ENCODE measurements at places on chromosomes 11 and 22.

- DNase-seq = peak; percentile 90
Observed at GRCh38 chr11:1652771-1653540, 23.4 kb downstream of the KRTAP5-5 start.

DNA sequence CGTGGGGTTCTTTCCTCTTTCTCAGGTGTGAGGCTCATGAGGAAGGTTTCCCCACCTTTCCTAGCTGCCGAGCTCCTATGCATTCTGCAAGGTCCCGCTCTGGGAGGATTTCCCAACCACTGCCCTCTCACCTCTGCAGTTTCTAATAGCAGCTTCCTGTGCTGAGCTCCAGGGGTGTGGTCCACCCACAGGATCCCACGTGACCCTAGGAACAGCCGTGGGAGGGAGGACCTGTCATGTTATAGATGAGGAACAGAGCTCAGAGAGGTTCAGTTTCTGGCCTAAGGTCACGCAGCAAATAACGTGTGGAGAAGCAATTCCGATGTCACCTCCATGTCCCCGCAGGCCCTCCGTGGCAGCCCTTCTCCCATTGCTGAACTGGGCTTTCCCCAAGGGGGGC is 38.5 kb downstream of the FLRT1 start:
- no peak for DNase-seq

DNA sequence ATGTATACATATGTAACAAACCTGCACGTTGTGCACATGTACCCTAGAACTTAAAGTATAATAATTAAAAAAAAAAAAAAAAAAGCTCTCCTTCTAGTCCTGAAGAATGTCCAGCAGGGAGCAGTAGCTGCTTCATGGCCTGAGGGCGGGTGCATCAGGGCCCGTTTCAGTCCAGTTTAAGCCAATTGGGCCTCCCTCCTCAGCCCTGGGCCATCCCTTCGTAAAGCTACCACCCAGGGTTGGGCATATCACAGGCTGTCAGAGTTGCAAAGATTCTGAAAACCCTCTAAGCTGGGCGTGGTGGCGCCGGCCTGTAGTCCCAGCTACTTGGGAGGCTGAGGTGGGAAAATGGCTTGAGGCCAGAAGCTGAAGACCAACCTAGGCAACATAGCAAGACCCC is 5.4 kb downstream of the TMPRSS13 start:
- DNase-seq = no peak

DNA sequence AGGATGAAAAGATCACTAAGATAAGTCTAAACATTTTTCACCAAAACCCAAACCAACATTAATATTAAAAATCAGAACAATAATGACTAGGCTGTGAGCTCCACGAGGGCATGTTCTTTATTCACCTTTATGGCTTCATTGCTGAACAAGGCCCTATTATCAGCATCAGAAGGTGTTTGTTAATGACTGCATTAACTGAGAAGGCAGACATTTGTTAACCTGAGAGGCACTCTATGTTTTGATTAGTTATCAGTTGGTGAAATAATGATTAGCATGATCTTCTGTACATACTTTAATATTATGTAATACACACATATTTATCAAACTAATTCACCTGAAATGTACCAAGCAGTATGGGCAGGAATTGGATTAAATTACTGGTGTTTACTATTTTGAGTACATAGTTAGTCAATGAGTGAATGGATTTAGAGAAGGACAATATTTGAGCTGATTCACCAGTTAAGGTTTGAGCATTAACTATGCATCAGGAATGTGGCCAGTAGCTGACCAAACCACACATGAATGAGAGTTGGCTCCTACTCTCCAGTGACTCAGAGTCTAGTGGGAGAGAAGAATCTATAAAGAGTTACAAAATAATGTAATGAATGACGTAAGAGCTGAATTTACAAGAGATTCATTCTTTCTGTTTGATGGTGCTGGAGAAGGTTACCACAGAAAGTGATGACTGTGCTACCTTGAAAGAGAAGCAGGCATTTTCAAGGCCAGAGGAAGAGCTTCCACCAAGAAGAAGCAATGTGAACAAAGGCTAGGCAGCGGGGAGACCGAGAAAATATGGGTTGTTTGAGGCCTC is 6.7 kb downstream of the IL18 start:
- DNase-seq = no peak

GRCh38 chr11:130413405-130414106 is 14.9 kb downstream of the ADAMTS8 start:
- DNase-seq = no peak

DNA sequence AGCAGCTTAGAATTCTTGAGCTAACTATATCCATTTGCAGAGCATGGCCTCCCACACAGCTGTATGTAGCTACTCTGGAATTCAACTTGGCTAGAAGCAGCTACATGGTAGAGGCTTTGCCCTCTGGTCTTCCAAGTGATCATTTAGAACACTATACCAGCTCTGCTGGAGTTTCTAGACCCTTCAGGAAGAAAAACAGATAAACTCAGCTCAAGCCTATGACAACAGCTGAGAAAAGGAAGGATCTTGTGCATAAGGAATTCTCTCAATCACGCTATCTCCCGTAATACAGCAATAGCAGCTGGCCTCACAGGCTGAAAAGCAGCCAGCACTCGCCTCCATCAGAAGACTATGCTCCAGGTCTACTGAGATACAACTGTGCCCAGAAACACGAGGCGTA is 50.6 kb upstream of the APOA1 start:
- DNase-seq = no peak

- DNase-seq = no peak
Observed at GRCh38 chr11:78810559-78811009, 235.9 kb upstream of the NARS2 start.

DNA sequence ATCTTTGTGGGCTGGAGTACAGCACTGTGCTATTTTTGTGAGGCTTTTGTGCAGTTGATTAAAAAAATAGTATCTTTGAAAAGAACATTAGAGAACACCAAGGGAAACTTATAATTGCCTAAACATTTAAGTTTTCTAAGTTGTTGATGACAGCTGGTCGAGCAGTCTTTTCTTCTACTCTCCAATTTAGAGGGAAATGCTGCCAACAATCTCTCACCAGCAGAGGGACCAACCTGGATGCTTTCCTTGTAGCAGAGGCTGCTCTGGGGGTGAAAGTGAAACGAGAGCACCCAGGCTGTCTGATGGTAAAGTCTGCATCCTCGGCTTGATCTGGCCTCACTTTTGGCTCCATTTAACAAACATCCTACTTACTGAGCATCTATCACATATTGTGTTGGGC is 1286.5 kb upstream of the TENM4 start:
- peak; percentile 47 for DNase-seq

DNA sequence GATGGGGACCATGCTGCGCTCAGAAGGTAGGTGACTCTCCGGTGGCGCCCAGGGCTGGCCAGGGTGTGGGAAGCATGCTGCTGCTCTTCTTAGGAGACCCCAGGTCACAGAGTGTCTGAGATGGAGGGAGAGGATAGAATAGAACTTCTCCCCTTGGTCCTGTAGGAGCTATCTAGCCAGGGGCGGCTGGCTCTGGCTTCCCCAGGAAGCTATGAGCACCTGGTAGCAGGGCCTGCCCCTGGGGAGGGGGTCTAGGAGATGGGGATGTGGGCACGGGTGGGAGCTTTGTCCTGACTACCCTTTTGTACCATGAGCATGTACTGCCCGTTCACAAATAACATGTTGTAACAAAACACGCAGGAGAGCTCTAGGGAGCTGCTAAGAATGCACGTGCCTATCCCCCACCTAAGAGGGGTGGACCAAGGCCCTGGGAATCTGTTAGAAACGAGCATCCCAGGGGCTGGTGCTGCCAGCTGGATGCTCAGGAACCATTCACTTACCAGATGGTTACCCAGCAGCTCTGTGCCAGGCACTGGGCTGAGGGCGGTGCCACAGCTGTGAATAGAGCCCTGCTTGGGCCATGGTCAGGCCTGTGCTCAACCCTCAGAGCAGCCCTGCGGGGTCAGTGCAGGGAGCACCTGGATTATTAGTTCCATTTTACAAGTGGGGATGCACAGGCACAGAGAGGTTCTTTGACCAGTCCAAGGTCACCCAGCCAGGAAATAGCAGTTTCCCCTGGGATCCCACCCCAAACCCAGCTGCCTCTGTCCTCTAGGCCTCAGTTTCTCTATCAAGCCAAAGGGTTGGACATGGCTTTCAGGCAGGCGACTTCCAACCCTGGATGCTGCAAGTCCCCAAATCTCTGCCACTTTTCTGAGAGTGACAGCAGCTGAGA is 2.2 kb downstream of the SLC39A13 start:
- DNase-seq = no peak

DNA sequence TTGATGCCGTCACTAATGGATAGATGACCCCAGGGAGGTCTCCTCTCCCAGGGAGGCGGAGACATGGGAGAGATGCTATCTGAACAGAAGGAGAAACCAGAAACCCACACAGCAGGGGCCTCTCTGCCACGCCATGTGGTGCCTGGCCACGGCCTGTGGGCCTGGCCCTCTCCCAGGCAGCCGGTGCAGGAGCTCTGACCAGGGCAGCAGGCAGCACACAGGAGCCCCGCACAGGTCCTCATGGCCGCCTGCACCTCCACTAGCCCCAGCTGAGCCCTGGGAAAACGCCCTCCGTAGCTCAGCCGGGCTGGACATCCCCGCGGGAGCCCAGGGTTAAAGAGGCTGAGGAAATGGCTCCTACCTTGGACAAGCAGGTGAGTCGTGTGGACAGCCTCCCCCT is 19.8 kb downstream of the IGSF9B start:
- no peak for DNase-seq

- DNase-seq = no peak
Observed at GRCh38 chr11:44725016-44725685, 1.6 kb upstream of the TSPAN18 start.

GRCh38 chr11:126683766-126684728 is 316.5 kb downstream of the KIRREL3 start:
- no peak for DNase-seq

DNA sequence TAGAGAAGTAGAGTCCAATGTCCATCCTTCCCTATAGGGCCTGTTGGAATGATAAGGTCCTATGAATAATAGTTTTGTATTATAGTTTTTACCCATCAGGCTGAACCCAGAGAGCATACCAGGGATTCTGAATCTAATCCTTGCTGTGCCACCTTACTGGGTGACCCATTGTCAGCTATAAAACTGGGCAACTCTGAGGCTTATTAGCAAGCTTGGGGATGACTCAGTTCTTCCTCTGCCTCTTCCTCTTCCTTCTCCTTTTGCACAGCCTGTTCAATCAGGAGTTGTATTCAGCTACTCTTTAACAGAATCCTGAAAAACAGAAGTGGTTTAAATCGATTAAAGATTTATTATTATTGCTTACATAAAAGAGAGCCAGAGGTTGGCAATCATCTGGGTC is 8.9 kb downstream of the HEPHL1 start:
- no peak for DNase-seq

DNA sequence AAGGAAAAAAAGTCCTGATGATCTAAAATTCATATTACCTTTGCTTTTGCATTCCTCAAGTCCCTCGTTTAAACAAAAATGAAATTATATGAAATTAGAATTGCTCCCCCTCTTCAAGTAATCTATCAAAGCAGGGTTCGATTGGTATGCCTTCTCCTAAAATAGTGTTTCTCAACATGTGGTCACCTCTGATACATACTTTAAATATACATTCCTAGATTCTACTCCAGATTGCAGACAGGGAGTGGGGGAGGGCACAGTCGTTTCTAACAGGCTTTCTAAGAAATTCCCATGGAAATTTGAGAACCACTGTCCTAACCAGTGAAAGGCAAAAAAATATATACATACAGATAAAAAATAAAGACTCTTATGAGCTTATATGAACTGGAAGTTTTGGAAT is 22.6 kb upstream of the IRAG1 start:
- DNase-seq = no peak

- DNase-seq = no peak
Observed at GRCh38 chr22:30224161-30224857, 22.2 kb downstream of the LIF start.

- DNase-seq = no peak
Observed at GRCh38 chr22:32588063-32588462, 113.5 kb downstream of the FBXO7 start.

DNA sequence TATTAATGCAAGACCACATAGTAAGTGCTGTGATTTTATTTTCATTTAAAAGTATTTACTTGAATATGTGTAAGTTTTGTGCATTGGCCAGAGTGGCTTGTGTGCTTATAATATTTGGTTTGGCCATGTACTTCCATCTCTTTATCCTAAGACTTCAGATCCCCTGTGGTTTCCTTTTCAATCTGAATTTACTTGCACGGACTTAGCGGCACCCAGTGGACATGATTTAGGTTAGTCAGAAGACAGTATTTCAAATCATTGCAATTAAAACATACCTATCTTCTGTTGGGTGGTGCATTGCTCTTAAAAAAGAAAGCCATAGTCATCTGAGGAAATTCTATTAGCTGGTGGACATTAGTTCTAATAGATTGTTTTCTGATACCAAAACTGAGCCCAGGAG is 30.7 kb downstream of the PIWIL4 start:
- DNase-seq = no peak

DNA sequence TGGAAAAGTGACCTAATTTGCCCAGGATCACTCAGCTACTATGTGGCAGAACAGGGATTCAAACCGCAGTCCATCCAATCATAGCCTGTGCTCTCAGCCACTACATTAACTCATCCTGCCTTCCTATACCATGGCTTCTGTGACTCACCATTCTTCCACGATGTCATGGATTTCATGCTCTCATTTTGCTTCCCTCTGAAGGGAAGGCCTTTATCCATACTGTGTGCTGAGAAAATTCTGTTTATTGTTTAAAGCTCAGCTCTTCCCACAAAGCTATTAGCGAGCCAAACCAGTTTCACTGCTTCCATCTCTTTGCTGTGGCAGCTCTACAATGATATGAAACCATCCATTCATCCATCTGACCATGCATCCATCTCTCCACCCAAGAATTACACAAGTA is 289.9 kb downstream of the TENM4 start:
- no peak for DNase-seq

- DNase-seq = no peak
Observed at GRCh38 chr11:103528596-103528995, 419.4 kb downstream of the DYNC2H1 start.

DNA sequence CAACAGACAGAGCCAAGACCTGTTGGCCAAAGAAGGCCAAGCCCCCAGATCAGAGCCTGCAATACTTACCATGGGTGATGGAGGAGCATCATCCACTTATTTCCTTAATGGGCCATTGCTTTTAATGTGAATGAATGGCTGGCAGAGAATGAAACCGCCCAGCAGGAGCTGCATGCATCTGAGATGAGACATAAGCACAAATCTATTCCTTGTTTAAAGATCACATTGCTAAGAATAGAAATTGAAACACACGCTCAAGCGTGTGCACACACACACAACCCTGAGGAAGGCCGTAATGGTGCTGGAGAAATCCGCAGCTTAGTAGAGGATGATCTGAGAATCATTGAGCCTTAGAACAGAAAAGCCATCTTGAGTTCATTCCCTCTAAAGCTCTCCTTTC is 5.3 kb upstream of the RRAS2 start:
- no peak for DNase-seq

- no peak for DNase-seq
Observed at GRCh38 chr22:31276426-31277167, 15.7 kb downstream of the PIK3IP1 start.

Measured in ecto neural progenitor cell (in vitro differentiated cells).